ENCODE measurements at places on chromosomes 7 and 10. TPM values are rescaled to one million over a fixed set of nuclear protein-coding genes. Genes with fewer than 3 reads are reported as not detected.

The TMEM213 gene
- not detected for total RNA-seq

The TAS2R41 gene
- 0.10 TPM for total RNA-seq

The CHAT gene
- total RNA-seq, result not detected

The RADIL gene
- total RNA-seq, result 9.8 TPM

The TRIM50 gene
- not detected for total RNA-seq

The CYP3A7 gene
- not detected for total RNA-seq

DNA sequence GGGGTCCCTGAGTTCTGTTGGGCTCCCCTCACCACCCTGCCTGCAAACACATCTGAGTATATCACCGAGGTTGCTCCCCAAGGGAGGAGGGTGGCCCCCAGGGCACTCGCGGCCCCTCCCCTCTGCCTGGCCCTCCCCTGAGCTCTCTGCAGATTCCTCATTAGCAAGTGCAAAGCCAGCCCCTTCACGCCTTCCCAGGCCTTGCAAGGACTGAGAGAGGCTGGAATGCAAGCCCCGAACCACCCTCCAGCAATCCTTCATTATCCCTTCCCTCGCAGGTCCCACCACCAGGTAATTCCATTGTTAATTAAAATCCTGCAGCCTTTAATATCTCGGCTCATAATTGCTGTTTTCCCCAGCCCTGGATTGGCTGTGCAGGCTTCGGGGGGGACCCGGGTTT is 35.3 kb upstream of the MYL10 start:
- DNase-seq, result peak; percentile 89

- DNase-seq, result no peak
Measured at GRCh38 chr7:28960071-28960840, 2.1 kb upstream of the TRIL start.

DNA sequence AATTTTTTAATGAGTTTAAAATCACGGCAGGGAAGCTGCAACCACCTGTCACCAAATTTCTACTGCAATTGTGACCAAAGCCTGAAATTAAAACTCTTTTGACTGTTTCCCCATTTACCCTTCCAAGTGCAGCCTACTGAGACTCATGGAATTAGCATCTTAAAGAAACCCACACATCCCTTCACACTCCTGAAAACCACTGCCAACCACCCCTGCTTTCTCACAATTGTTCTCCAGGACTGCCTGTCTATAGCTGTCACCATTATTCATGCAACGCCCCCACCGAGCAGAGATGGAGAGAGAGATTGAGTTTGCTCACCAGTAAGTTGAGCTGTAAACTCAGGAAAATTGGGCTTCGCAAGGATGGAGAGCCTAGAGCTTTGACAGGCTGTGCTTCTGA is 383.8 kb upstream of the SORCS1 start:
- DNase-seq, result peak; percentile 61

DNA sequence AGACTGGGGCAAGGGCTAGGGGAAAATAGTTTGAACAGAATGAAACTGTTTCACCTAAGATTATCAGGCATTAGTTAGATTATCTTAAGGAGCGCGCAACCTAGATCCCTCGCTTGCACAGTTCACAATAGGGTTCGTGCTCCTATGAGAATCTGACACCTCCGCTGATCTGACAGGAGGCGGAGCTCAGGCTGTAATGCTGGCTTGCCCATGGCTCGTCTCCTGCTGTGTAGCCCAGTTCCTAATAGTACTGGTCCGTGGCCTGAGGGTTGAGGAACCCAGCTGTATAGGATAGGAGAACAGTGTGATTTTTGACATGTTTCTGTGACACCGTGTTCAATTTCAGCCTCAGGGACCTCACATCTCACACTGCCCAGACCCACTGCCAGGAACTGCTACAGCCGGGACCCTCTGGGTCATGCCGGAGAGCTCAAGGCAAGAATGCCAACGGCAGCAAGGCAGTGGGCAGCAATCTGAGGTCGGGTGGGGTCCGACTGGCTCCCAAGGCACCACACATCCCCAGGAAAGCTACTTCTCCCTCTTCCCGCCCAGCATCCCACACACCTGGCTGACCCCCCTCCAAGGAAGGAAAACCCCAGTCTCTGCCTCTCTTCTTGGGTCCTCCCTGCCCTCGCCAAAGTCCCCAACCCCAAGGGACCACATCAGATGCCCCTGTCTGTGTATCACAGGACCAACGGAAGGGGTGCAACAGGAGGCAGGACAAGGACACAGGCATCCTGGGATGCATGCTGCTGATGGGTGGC is 31.7 kb downstream of the CAMK2B start:
- peak; percentile 21 for DNase-seq

DNA sequence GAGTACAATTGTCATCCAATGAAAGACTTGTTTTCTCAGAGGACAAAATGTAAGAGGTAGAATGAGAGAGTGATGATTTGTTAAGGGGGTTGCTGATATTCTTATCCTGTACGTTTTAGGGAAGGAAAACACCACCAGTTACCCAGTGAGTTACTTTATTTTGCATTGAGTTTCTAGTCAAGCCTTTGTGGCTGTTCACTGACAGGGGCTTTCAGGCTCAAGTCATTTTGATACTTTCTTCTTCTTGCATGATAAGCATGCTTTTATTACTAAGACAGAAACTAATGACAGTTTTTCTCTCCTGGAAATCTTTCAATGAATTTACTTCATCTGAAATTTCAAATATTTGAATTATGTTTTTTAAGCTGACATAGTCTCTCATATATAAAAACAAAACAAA is 710.2 kb upstream of the POM121L12 start:
- no peak for DNase-seq

DNA sequence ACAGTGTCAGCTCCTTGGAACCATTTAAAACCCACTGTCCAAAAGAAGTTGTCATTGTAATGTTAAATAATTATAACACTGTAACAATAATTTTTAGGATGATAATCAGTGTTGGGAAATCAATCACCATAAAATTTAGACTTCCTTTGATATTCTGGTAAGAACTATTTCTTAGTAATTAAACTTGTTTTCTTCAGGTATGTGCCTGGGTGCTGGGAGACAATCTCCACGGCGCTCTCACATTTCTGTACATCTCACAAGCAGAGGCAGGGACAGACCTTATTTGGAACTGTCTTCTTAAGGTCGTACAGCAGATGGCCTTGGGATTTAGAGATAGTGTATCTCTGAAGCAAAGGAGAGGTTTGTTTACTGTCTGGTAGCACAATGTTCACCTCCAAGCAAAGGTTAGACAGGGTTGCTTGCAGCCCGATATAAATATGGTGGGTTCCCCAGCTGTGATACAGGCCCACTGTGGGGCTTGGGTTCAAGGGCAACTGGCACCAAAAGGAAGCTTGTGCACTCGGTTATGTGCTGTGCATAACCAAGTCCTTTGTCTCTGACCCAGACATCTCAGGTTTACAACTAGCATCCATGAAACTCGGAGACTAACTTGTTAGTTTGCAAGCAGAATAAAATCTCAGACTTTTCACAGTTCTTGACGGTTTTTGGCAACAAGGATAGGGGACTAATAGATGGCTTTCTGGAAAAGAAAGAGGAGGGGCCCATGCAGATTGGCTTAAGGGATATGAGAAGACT is 125.5 kb downstream of the RNF32 start:
- DNase-seq, result no peak

DNA sequence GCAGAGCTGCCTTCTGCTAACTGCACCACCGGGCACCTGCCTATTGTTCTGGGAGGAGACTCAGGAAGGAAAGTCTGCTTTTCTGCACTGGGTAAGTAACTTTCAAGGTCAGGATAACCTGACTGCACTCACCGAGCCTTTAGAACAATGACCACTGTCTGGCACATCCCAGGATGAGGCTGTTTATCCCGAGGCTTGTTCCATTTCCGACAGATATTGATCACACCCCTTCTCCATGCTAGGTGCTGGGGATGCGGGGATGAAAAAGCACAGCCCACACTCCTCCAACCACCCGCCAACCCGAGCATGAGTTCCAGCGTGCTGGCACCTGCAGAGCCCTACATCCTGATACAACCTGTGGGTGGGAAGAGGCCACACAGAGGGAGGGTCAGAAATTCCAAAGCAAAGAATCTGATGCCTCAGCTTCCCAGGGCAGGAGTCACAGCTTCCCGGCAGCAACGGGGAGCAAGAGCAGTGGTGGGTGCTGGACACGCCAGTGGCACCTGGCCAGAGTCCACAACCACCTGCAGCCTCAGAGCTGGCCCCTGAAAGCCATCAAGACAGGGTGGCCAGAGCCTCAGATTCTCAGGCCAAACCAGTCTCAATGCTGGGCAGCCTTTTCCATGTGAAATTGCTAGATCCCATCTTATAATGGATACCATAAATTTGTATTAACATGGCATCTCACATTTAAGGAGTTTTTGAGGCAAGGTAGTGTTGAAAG is 34.9 kb upstream of the CNPY1 start:
- DNase-seq, result peak; percentile 26

- no peak for DNase-seq
Measured at GRCh38 chr7:87982116-87982515, 48.1 kb downstream of the ADAM22 start.

DNA sequence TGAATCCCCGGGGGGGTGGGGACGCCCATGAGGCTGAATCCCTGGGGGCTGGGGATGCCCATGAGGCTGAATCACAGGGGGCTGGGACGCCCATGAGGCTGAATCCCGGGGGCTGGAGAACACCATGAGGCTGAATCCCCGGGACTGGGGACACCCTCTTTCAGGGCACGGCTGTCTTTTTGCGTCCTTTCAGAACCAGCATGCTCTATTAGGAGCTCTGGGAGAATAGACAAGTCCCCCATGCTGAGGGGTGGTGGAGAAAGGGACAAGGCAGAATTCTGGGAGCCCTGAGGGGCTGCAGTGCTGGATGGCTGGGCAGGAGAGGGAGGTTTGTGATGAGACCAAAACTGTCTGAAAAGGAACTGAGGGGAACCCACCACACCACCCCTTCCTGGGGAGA is 257.3 kb upstream of the TCERG1L start:
- DNase-seq, result no peak

DNA sequence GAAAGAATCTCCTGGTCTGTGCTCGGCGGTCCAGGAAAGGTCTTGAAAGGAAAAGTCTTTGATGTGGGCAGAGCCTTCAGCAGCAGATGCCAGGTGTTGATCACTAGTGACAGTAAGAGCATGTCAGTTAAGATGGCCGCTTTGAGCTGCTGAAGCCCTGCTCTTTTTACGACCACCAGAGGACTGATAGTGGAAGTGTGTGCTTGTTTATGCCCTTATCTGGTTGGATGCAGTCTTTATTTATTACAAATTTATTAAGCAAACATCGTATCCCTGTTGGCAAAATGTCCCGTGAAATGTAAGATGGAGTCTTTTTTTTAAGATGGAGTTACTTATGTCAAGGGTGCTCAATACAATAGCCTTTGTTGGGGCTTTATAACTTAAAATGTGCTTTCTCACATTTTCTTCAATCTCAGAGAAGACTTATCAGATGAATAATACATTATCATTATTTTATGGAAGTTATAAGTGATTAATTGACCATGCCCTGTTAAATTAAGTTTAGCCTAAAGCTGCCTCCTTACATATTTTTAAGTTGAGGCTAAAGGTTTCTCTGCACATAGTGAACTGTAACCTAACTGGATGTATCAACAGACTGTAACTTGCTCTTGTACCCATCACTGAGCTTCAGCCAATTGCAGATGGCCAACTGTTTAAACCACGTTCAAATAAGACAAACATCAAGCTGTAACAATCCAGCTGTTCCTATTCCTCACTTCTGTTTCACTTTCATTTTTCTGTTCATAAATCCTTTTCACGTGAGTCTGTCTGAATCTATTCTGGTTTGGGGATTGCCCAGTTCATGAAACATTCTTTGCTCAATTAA is 97.4 kb upstream of the PIK3CG start:
- no peak for DNase-seq

DNA sequence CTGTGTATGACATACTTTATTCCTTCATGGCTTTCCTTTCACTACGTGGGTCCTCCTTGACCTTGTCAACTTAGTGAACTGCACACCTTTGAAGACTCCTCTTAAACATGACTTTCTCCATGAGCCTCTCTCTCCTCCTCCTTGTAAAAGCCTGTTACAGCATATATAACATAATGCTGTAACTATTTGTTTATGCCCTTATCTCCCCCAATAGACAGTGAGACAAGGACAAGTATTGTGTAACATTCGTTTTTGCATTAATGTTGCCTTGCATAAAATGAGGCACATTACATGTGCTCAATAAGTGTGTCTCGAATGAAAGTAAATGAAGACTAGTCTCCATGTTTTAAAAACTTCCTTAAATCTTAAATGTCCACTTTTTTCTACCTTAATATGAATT is 4.3 kb upstream of the LAMB1 start:
- no peak for DNase-seq

GRCh38 chr7:11274074-11274473 is 300.4 kb downstream of the PHF14 start:
- DNase-seq, result no peak

- DNase-seq, result no peak
Measured at GRCh38 chr7:36216063-36216684, 63.1 kb downstream of the EEPD1 start.

- no peak for DNase-seq
Measured at GRCh38 chr10:50610368-50610767, 13.4 kb downstream of the SGMS1 start.

GRCh38 chr7:6375348-6376101 is 72.2 kb downstream of the DAGLB start:
- no peak for DNase-seq

DNA sequence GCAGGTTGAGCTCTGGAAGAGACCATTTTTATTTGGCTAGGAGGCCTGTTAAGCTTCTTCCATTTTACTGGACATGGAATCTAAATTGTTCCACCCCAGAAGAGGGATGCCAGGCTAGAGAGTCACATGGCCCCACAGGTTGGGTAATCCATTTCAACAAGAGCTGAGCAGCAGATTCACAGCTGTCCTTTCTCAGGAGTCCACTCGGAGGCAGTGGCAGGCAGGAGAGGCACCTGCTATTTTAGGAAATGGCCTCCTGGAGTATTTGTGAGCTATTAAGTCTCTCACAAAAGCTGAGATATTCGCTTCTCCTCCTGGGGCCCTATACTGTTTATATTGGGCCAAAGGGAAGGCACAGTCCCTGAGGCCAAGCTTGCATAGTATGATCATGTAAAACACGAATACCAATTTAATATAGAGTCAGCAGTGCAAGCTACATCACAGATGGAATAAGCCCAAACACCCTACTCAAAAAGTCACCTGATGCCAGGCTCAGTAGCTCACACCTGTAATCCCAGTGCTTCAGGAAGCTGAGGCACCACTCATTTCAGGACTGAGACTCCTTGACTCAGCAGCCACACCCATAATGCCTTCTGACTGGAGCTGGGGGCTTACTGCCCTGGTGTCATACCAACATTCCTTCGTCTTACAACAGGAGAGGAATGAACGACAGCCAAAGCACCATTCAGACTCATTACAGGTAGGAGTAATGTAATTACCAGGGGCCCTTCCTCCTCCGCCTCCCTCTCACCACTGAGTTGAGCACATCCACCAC is 124.1 kb downstream of the LMBR1 start:
- DNase-seq, result no peak

Data from H7 (cell line).